MV-4-11 (cell line): ENCODE measurements at places on chromosomes 5 and 9.

- DNase-seq: no peak
Measured at GRCh38 chr5:146606893-146607292, 90.9 kb upstream of the GPR151 start.

GRCh38 chr5:123344816-123345426, 78.3 kb downstream of the CEP120 start:
- no peak for DNase-seq

DNA sequence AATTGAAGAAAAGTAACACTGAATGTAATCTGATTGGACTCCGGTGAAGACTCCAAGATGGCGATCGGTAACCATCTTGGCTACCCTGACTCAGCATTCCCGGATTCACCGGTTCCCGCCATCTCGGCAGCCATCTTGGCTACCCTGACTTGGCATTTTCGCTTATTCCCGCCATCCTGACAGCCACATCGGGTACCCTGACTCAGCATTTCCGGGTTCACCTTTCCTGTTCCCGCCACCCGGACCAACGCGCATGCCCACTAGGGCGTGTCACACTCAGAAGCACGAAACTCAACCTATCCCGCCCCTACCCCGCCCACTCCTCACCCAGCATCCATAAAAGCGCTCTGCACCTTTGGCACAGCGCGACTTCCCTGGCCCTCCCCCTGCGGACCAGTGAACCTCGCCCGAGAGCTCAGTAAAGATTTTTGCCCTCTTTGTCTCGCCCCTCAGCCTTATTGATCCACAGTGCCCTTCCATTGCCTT, 17.2 kb downstream of the SPTLC1 start:
- DNase-seq: no peak

DNA sequence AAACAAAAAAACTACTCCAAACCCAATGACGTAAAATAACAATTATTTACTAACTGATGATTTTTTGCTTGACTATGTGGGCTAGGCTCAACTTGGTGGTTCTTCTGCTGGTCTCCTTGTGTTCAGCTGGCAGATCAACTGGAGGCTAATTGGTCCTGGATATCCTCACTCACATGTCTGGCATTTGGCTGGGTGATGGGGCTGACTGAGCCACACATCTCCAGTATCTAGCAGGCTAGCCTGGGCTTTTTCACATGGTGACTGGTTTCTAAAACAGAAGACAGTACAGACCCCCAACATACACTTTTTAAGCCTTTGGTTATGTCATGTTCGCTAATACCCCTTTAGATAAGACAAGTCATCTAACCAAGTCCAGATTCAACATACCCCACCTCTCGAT, 104.7 kb upstream of the PRRC1 start:
- DNase-seq: no peak
